ENCODE measurements at places on chromosomes 11 and 22.

- DNase-seq = no peak
Measured at GRCh38 chr11:17635551-17635938, 83.8 kb upstream of the MYOD1 start.

GRCh38 chr22:48828688-48829087 is 999.0 kb downstream of the BRD1 start:
- DNase-seq = no peak

DNA sequence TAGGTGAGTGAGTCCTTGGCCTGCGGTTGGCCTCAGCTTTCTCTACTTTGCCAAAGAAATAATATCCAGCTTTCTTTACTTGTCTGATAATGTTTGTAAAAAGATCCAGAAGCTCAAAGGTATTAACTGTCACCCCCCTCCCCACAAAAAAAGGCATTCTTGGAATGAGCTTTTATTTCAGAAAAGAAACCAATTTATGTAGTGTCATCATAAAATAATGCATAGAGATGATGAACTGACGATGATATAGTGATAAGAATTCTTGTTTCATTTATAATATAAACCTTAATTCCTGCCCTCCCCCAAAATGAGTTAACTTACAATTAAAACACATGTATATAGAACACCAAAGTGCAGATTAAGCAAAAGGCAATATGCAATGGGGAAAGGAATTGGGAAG is 191.4 kb downstream of the LARGE1 start:
- no peak for DNase-seq

DNA sequence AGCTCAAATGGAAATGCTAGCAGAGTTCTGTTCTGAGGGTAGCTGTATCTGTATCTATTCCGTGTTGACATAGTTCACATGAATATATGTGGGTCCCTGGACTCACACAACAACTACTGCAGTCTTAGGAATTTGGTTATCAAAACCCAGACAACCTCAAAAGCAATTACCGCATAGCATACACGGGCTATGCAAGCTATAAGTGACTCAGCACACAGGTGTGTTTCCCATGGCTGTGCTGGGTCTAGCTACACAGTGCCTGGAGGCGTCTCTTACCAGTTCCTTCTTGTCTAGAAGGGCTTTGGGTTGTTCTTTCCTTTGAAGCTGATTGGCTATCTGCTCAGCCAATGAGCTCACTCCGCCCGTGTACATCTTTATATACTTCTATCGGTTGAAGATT is 98.2 kb upstream of the BID start:
- DNase-seq = no peak

DNA sequence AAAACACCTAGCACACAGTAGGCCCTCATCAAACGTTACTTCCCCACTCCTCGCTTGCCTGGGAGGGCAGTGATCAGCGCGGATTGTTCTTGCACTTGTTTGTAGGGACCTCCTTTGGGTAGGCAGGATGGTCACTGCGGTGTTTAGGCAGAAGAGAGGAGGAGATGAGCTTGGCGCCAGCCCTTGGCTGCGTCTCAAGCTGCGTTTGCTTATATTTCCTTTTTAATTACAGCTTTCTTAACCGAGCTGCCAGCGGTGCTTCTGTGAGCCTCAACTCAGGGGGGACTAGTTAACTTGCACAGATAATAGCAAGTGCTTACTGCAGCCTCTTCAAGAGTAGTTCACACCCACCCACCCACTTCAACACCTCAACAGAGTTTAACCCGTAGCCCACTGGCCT is 15.1 kb downstream of the IFT27 start:
- DNase-seq = no peak

DNA sequence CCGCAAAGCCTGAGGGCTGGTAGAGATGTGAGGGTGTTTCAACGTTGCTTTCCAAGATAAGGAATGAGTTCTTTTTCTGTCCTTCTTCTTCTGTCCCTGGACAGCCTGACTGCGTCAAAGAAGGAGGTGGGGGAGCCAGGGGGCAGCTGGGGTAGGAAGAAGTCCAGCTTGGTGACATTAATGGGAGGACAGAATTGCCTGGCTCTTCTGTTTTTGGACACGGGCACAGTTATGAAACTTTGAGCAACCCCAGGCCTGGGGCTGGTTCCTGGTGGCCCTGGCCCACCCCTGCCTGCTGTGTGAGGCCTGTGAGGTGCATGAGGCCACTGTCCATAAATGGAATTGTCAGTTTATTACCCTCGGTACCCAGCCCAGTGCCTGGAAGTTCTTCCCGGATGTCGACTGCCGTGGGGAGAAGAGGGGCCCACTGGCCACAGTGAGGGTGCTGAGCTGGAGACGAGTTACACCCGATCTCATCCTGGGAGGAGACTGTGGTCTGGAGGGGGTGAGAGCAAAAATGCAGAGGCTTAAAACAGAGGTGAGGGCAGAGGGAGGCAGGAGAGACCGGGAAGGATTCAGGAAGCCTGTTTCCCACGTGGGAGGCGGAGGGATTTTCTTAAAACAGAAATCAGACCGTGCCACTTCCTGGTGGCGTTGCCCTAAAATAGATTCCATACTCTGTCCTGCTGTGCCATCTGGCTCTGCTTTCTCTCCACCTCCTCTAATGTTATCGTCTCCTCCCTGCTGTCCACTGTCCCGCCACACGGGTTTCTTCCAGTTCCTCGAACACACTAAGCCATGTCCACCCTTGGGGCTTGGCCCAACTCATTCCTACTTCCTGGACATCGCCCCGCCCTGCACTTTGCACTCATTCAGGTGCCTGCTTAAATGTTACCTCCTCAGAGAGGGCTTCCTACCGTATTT is 59.7 kb upstream of the RASD2 start:
- DNase-seq = no peak

GRCh38 chr11:64178203-64178602 is 7.8 kb upstream of the STIP1 start:
- no peak for DNase-seq

- no peak for DNase-seq
Measured at GRCh38 chr11:44381261-44381660, 71.3 kb upstream of the ALX4 start.
